ENCODE measurements at places on chromosomes 2 and 18.

DNA sequence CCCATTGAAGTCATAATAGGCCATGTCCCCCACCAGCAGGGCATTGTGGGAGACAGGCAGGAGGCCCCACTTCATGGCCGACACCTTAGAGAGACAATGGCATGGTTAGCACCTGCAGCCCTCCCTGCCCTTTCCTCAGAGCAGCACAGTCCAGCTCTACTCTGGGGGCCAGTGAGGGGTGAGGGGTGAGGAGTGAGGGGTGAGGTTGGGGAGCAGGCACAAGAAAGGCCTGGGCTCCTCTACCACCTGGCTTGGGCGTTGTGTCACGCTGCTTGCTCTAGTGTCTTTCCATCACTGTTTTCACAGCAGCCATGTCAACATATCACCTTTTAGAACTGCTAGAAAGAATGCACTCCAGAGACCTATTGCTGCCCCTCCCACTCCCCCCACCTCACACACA, 77.2 kb downstream of the ADD2 start:
- DNase-seq, result no peak

DNA sequence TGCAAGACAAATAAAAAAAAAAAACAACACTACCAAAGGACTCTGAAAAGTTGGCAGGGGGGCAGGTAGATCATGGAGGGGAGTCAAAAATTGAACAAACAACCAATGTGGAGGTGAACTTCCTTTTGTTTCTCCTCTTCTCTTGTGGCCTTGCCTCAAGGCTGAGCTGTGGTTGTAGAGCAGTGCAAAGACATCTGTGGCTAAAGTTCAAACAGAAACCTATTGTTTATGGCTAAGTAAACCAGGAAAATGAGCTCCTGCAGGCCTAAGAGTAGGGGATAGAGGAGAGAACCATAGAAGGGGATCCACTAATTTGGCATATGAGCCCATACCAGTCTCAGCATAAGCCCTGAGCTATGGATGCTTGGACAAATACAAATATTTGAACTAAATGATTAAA, 40.2 kb upstream of the EGR4 start:
- DNase-seq, result no peak

GRCh38 chr2:136211701-136212100, 93.8 kb upstream of the CXCR4 start:
- no peak for DNase-seq

DNA sequence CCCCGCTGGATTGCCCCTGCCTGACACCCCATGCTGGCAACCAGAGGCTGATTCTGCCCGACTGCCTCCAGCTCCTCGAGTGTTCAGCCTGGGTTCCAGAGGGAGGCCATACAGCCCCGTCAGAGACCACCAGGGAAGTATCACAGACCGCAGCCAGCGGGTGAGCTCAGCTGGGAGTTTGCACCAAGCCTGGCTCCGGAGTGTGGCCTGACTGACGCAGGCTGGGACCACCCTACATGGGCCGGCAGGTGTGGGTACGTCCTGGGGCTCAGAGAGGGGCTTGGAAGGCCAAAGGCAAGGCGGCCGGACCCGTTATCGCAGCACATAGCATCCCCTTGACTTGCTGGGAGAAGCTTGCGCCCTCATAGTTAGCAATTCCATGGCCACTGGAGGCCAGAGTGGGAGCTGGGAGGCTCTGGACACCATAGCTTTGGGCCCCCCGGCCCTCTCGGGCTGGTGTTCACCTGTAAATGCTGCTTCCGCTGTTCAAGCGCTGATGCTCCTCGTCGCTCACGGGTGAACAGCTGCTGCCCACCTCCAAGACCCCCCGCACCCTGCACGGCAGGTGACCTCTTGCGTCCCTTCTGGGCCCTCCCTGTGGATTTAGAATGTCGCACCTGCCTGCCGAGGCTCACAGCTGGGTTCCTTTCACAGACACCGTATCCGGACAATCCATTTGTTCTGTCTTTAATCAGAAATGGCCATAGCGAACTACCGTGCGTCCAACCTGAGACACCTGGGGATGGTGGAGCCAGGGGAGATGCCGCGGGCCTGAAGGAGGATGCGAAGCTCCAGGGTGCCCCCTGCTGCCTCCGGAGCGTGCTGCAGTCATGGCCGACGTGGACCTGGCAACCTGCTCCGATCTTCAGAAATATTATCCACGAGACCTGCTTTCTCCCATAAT, 31.2 kb upstream of the SLC66A3 start:
- DNase-seq, result no peak

- DNase-seq, result peak; percentile 31
Observed at GRCh38 chr18:35345460-35345921, 1.3 kb upstream of the ZNF24 start.

DNA sequence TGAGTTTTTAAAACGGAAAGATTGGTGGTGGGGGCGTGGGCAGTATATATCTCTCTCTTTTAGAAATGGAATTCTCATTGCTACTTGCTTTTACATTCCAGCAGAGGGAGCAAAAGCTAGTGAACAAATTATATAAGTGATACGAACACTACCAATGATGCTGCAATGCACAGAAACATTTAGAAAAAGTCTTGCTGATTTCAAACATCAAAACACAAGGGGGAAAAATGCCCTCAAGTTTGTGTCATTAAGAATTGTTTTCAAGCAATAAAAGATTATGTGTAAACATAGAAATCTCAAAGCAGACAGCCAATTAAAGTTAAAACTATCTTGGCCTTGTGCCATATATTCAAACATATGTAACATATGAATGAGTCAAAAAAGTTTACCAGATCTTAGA, 296.3 kb upstream of the KCNJ3 start:
- DNase-seq, result peak; percentile 15

- DNase-seq, result no peak
Observed at GRCh38 chr2:59630789-59631188, 922.7 kb downstream of the BCL11A start.

DNA sequence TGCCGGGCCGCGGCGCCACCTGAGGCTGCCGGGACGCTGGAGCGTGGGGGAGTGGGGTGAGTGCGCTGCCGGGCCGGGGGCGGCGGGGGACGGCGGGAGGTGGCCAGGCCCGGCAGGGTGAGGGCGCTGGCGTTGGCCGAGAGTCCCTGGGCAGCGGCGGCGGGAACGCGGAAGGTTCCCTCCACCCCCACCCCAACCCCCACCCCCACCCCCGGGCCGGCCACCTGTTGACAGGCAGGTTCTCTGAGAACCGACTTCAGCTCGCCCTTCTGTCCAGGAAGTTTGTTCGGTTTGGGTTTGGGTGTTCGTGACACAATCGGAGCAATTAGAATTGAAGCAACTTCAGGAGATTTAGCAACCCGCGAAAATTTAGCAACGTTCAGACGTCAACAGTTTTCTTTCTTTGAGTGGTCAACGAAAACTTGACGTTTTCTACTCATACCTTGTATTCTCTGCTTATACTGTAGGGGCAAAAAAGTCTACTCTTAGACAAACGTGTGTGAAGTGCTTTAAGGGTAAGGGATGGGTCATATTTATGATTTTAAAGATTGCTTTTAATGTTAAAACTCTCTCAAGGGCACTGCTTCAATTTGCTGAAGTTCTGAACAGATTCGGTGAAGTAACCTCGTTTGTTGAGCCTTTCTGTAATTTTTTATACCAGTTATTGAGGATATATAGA, 9.3 kb downstream of the OTX1 start:
- no peak for DNase-seq

- DNase-seq, result peak; percentile 32
Observed at GRCh38 chr2:64454386-64455332, 697 bp downstream of the LGALSL start.

DNA sequence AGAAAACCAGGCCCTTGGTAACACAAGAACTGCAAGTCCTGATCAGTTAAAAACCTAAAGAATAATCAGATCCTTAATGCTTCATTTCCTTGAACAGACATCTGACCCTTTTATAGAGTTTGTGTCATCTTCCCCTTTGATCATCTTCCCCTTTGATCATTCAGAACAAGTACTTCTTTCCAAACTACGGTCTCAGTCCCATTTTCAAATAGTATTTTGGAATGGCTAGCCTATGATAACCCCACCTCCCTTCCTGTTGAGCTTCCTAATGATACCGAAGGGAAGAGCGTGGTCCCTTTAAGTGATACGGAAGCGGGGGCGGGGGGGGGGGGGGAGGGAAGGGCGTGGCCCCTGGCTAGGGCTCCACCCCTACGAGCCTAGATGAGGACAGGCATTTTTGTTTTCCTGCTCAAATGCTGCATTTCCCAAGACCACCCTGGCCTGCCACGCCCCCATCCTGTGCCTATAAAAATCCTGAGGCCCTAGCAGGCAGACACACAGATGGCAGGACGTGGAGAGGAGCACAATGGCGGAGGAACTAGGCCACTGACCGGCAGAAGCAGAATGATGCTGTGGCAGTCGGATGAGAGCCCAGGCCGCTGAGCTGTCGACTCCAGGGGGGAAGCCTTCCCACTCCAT, 24.1 kb upstream of the CHRNA1 start:
- DNase-seq, result no peak

- no peak for DNase-seq
Observed at GRCh38 chr2:144833075-144833637, 313.2 kb upstream of the ZEB2 start.

DNA sequence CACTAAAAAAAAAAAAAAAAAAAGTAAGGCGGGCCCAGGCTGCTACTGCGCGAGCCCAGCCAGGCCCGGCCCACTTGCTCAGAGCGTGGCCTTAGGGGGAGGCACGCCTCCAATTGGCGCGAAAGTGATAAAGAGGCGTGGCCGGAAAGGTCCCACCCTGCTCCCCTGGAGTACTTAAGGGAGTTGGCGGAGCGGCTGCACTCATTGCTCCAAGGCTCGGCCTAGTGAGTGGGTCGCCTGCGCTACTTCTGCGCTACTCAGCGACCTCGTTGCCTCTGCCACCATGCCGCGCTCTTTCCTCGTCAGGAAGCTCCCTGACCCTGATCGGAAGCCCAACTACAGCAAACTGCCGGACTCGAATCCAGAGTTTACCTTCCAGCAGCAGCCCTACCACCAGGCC, 36.9 kb downstream of the UNC80 start:
- DNase-seq, result no peak

GRCh38 chr18:62828852-62829251, 113.5 kb downstream of the PHLPP1 start:
- no peak for DNase-seq

GRCh38 chr2:61978522-61978921, 73.0 kb downstream of the COMMD1 start:
- peak; percentile 15 for DNase-seq

- peak; percentile 87 for DNase-seq
Observed at GRCh38 chr18:49725809-49726674, 87.3 kb downstream of the ACAA2 start.

GRCh38 chr2:40367652-40368051, 84.2 kb downstream of the SLC8A1 start:
- no peak for DNase-seq

DNA sequence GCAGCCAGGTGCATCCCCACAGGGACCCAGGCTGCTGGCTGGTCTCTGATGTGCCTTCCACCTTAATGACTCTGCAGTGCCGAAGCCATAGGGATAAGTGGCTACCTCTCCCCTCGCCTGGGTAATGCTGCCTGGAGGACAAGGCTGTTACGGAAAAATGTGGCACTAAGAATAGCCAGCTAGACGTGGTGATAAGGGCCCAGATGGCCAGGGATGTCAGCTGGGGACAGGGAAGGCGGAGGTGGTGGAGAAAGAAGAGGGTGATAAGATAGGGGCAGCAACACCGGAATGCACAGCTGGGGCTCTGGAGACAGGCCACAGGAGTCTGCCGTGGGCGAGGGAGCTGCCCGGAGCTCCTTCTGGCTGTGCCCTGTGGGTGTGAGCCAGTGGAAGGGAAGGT, 170.6 kb downstream of the FHOD3 start:
- no peak for DNase-seq

DNA sequence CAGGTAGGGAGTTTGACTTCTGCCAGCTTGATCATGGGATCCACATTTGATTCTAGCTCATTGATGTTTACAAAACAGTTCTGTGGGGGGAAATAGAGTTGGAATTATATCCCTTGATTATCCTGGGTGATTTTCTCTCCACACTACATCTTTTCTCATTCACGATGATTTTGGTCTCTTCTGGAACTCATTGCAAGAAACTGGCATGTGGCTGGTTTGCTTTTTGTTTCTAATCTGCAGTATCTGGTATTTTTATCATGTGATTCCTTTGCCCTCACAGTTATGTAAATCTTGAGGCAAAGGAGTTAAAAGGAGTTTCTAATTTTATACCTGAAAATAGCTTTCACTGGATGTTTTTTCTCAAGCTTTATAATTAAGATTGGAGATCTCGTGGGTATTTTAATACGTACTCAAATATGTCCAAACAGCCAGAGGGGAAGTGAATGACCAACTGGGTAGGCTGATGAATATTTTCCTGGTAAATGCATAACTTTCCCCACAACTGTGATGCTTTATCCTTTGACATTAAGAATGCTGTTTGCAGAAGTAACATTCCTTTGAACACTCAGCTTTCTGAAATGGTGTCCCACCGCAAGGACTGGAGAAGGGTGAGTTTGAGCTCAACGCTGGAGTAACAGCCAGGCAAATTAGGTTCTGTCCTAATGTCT, 502.9 kb upstream of the ZEB2 start:
- no peak for DNase-seq

DNA sequence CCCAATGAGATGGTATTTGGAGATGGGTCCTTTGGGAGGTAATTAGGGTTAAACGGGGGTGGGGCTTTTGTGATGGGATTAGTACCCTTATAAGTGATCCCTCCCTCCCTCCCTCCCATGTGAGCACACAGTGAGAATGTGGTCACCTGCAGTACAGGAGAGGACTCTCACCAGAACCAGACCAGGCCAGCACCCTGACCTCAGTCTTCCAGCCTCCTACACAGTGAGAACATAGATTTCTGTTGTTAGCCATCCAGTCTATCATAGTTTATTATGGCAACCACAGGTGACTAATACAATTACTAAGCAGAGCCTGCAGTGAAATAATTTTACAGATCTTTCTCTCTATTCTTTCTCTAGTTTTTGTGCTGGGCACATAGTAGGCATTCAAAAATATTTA, 137.7 kb upstream of the PKDCC start:
- DNase-seq, result no peak

GRCh38 chr2:241762933-241763369, 13.7 kb upstream of the GAL3ST2 start:
- DNase-seq, result no peak

GRCh38 chr2:101823347-101823791, 125.9 kb downstream of the MAP4K4 start:
- DNase-seq, result no peak

- no peak for DNase-seq
Observed at GRCh38 chr2:207155516-207156444, 10.0 kb downstream of the KLF7 start.

- no peak for DNase-seq
Observed at GRCh38 chr2:217834057-217834620, 168.7 kb downstream of the TNS1 start.

GRCh38 chr2:230865307-230865765, 594 bp downstream of the ITM2C start:
- peak; percentile 54 for DNase-seq

- DNase-seq, result no peak
Observed at GRCh38 chr2:109188898-109189297, 59.9 kb downstream of the SH3RF3 start.

- peak; percentile 50 for DNase-seq
Observed at GRCh38 chr2:68196120-68196716, 38.5 kb downstream of the PNO1 start.

GRCh38 chr2:147847746-147848391, 3.0 kb downstream of the ACVR2A start:
- no peak for DNase-seq

GRCh38 chr2:219570194-219570923, 980 bp downstream of the OBSL1 start:
- DNase-seq, result no peak

- DNase-seq, result no peak
Observed at GRCh38 chr2:61807036-61807757, 46.7 kb downstream of the FAM161A start.

Measured in muscle of arm (tissue), 14 donors.